ENCODE measurements at places on chromosomes 5 and 9. TPM values are rescaled to one million over a fixed set of nuclear protein-coding genes. Genes with fewer than 3 reads are reported as not detected.

The GRIN3A gene
- total RNA-seq = not detected

DNA sequence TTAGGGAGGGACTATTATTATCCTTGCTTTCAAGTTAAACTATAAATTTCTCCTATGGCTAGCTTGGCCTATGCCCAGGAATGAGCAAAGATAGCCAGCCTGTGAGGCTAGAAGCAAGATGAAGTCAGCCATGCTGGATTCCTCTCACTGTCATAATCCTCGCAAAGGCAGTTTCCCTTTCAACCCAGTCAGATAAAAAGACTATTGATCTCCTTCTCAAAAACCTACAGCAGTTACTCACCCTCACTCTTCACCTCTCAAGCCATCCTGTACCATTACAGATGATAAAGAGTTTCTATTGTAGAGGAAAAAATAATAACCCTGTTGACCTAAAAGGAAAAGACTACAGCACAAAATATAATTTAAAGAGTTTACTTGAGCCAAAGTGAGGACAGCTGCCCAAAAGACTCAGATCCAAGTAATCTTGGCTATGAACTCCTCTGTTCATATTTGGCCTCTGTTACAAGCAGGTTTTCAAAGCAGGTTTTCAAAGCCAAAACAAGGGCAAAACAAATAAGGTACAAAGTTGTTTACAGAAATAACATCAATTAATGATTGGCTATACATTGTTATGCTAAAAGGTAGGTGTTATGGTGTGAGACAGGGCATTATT, 41.7 kb downstream of the KCNV2 start:
- DNase-seq = no peak

The AMACR gene
- 8.3 TPM for total RNA-seq

DNA sequence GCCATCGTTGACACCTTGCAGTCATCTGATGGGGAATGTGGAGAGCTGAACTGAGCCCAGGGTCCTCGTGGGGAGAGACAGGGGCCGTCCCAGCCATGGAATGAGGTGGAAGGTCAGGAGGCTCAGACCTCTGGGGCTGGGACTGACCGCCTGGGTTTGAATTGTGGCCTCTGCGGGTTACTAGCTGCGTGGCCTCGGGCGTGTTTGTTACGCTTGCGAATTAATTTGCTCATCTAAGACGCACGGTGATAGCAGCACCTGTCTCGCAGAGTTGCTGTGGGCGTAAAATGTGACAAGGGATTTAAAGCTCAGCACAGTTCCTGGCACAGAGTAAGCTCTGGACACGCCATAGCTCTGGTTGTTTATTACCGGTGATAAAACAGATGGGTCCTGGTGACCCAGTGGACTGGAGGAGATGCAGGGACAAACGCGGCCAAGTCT, 19.4 kb upstream of the DAB2IP start:
- no peak for DNase-seq

The SLCO6A1 gene
- not detected for total RNA-seq

The SLC6A3 gene
- not detected for total RNA-seq

The FGF10 gene
- not detected for total RNA-seq

The PCDHGA8 gene
- total RNA-seq = 1.4 TPM

DNA sequence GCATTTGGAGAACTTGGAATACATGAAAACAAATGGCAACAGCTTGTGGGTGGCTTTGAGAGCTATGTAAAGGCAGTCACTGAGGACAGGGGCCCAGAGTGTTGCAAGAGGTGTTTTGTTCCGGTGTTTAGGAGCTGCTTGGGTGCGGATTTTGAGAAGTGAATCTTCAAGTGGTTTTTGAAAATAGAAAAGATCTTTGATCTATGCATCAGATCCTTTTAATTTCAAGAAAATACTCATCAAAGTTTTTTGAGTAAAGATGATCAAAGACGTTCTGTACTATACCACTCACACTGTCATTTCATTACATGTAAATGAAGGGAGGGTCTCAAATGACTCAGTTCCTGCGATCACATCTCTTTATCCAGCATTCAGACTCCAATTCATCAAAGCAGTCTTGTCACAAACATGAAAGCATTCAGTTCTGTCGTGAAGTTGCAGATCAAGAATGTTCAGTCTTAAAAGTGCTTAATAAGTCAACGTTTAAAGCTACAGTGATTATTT, 112.5 kb downstream of the WDR41 start:
- no peak for DNase-seq

The NME5 gene
- total RNA-seq = 4.6 TPM

The TMEM232 gene
- 0.84 TPM for total RNA-seq

The CARTPT gene
- total RNA-seq = not detected

- DNase-seq = no peak
These were observed 37.6 kb upstream of the RAI14 start for GRCh38 chr5:34618371-34619065.

GRCh38 chr5:148805326-148806290, 20.8 kb upstream of the ADRB2 start:
- no peak for DNase-seq

GRCh38 chr9:120463765-120464164, 116.2 kb downstream of the CDK5RAP2 start:
- DNase-seq = no peak

- no peak for DNase-seq
These were observed 104.6 kb upstream of the MAN2A1 start for GRCh38 chr5:109584986-109585599.

DNA sequence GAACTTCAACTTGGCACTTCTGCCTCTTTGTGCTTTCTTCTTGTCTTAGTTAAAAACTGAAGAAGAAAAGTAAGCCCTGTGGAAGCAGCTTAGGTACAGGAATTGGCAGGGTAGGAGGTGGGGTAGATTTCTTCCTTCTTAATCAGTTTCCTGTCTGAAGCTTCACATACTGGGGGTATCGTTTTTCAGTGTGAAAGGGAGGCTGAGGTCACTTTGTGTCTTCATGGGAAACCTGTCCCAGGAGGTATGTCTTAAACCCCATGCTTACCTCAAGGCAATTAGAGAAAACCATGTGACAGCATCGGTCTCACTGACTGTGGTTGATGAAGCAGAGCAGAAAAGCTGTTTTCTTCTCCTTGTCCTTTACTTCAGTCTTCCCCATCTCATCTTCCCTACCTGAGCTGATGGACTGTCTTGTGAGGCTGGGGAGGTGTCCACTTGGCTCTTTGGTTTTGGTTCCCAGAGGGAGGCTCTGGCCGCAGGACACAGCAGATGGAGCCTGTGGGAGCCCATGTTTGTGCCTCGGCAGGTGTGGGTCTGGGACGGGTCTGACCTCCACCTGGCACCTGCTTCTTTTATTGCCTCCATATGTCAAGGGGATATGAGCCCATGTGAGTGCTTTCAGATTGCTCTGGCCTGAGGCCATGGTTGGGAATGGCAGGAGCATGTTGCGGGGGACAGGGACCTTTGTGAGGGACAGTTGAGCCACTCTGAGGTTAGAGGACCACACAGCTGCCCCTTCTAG, 47.0 kb downstream of the SH3GL2 start:
- no peak for DNase-seq

GRCh38 chr5:134642931-134643530, 5.6 kb upstream of the SEC24A start:
- no peak for DNase-seq

DNA sequence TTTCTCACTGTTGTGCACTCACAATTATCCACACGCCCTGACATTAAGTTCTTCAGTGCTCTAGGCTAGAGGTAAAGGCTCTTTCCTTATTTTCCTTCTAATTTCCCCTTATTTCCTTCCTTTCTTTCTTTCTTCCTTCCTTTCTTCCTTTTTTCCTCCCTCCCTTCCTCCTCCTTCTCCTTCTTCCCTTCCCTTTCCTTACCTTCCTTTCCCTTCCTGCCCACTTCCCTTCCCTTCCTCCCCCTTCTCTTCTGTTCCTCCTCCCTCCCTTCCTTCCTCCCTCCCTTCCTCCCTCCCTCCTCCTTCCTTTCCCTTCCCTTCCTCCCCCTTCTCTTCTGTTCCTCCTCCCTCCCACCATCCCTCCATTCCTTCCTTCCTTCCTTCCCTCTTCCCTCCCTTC, 317.0 kb upstream of the IRX1 start:
- DNase-seq = no peak

DNA sequence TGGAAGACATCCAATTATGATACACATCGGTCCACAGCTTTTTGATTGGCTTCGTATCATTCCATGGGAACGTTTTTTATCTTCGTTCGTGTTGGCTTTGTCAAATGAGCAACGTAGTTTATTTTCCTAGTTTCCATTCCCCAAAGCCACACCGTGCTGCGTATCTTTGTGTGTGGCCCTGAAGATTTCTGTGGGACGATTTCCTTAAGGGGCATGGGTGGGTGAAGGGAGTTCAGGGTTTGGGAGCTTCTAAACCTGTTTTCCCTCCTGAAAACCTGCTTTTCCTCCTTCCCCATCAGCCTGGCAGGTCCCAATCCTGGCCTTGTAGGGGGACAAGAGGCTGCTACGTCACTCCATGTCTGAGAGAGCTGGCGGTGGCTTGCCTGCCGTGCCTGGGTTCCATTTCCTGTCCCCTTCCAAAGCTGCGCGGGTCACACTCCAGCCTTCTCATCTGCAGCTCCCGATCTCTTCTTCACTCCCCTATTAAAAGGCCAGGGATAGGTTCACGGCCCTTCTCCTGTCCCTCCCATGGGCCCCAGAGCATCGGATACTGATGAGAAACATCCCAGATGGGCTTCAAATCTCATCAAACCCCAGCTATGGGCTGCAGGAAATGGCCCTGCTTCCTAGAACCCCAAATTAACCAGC, 23.5 kb upstream of the ASS1 start:
- DNase-seq = no peak

The PHF2 gene
- total RNA-seq = 23.8 TPM

GRCh38 chr9:100083448-100084127, 15.2 kb downstream of the ERP44 start:
- DNase-seq = no peak

DNA sequence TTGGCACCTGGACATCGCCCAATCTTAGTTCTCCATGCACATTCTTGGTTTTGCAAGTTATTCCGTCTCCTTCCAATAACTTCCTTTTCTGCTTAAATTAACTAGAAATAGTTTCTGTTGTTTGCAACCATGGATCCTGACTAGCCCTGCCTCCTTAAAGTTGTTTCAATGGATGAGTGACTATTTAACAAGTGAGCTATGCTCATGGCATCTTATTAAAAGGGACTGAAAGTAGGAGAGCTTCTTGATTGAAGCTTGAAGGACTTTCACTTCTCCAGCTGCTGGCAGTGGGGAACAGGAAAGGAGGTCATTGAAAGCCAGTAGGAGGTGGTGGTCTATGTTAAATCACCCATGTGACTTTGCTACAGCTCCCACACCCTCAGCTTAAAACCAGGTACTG, 466.8 kb downstream of the ARHGEF28 start:
- no peak for DNase-seq

The TPD52L3 gene
- total RNA-seq = not detected

The DOK3 gene
- total RNA-seq = 1.2 TPM

DNA sequence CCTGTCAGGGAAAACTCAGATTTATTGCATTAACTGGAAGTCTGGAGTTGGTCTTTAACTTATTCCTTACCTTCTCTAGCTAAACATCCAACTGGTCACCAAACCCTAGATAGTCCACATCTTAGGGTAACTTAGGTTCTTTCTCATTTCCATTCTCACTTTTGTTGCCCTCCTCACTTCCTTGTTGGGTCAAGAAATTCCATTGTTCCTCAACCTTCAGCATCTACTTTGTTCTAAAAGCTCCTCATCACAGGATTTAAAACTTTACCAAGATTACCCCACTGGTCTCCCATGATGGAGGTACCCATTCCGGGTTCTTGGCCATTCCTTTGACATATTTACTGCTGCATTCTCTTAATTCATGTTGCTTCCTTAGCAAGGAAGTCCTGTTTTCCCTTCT, 32.1 kb downstream of the PTTG1 start:
- no peak for DNase-seq

The ASB6 gene
- total RNA-seq = 16.3 TPM

GRCh38 chr5:73938938-73939320, 312.9 kb downstream of the ARHGEF28 start:
- no peak for DNase-seq

GRCh38 chr9:88303721-88304451, 84.4 kb upstream of the SPIN1 start:
- DNase-seq = no peak

The C9orf43 gene
- 0.40 TPM for total RNA-seq

- DNase-seq = no peak
These were observed 112.1 kb downstream of the KIF4B start for GRCh38 chr5:155125551-155126095.

The DND1 gene
- total RNA-seq = 0.77 TPM

- no peak for DNase-seq
These were observed 96.2 kb downstream of the OSTF1 start for GRCh38 chr9:75184471-75184870.

The CMYA5 gene
- total RNA-seq = 0.29 TPM

The INSL4 gene
- total RNA-seq = 3.3 TPM

DNA sequence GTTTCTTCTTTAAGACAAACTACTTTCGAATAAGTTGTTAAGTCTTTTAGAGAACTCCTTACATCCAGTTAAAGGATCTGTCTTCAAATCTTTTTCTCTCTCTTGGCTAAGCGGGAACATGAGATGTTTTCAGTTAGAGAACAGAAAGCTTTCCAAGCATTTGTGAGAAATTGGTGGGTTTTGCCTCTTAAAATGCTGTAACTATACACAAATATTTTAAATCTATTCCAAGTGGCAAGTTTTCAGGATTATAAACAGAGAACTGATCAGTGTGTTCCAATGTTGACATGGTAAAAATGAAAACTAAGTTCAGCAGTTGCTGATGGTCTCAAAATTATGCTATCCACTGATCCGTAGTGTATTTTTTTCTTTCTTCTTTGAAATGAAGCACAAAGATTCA, 100.4 kb downstream of the EBF1 start:
- DNase-seq = no peak

The PTGES gene
- 27.4 TPM for total RNA-seq

DNA sequence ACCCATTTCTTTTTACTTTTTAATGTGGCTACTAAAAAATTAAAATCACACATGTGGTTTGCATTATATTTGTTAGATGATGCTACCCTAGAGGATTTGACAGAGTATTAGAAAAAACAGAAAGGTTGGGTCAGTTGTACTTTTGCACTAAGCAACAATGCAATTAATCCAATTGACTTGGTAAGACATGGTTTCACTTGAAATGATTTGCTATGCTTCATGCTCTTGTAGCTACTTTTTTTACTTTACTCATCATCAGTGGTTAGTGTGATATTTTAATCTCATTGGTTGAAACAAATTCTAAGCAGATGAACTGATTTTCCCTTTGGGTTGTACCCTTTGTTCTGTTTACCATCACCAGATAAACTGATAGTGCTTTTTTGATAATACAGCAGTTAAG, 39.4 kb downstream of the HMHB1 start:
- no peak for DNase-seq

- no peak for DNase-seq
These were observed 104.8 kb upstream of the RAD23B start for GRCh38 chr9:107178293-107178692.
